Stimulated activated CD4-positive, alpha-beta T cell treated with anti-CD3 and anti-CD28 coated beads, Interleukin-4, amount 100 ng/mL, for 24 hours (primary cell): ENCODE measurements at places on chromosomes 2 and 18.
A peak's percentile ranks its signal among the peaks of the same experiment; 100 is the strongest.

GRCh38 chr2:11925295-11926066 lies 179.0 kb downstream of the LPIN1 start:
- no peak for DNase-seq

DNA sequence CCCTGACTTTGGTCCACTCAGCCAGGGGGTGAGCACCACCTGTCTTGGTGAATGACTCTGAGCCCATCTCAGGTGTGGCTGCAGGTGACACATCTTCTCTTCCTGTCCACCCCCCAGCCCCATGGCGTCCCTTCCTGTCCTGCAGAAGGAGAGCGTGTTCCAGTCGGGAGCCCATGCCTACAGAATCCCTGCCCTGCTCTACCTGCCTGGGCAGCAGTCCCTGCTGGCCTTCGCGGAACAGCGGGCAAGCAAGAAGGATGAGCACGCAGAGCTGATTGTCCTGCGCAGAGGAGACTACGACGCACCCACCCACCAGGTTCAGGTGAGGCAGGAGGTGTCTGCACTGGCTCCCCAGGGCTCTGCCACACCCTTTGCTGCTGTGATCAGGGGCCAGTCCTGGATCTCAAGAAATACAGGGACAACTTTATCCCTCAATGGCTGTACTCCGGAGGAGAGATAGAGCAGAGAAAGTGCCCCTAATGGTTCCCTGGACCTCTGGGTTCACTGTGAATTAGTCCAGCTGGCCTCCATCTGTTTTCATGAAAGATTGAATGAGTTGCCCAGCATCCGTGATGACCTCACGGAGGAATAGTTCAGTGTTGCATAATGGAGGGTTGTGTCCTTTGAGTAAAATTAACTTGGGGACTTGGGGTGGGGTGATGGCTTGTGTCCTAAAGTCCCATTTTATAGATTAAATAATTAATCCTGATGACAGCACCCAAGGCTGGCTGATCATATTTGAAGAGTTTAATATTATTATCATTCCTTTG lies at the start of gene NEU2:
Gene NEU2, plus strand, starts transcription at position 122 of the 770 bp plus-strand sequence. Its CDS starts 0 bp downstream, at position 122.
- no peak for DNase-seq

DNA sequence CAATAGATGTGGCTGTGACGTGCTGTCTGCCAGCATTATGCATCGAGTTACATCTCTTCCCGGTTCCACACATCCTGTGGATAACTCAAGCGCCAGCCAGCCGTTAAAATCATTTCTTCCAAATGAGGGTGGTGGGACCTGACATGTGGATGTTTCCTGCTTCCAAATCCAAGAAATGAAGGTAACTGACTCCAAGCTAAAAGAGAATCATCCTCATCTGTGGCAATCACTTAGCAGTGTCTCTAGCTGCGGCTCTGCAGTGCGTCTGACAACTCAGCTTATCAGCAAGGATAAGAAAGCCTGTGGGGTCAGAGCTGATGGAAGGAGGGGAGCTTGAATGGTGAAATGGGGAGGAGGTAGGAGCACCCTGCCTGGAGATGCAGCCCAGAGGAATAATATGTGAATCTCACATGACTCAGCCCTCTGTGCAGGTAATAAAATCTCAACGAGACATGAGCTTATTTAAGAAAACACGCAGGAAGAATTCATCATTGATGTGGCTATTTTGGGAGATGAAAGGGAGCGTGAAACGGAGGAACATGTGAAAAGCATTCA lies 382.2 kb upstream of the TRIB2 start:
- DNase-seq = no peak

DNA sequence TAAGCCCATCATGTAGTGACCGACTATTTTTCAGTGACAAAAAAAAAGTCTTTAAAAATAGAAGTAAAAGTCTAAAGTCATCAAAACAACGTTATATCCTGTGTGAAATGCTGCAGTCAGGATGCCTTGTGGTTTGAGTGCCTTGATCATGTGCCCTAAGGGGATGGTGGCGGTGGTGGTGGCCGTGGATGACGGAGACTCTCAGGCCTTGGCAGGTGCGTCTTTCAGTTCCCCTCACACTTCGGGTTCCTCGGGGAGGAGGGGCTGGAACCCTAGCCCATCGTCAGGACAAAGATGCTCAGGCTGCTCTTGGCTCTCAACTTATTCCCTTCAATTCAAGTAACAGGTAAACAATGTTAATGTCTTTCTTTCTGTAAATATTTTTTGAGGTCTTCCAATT lies at the start of gene CD28:
Gene CD28, plus strand, starts transcription at position 237 of the 400 bp plus-strand sequence. Its CDS starts 58 bp downstream, at position 295.
- peak; percentile 91 for DNase-seq

DNA sequence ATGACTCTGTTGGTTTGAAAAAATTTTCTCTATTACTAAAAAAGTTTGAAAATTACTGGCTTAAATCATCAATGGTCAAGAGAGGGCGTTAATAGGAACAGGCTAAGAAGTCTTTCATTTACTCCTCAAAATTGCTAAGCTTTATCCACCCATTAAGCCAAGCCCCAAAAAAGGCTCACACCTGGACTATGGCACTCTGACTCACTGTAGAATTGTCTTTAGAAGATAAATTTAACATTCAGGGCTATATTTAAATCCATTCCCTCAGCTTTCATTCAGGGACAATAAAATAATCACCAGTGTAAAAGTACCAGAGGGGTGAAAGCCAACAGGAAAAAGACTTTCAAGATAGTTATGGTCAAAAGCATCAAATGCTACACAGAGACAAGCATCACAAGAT lies 80.0 kb downstream of the SESTD1 start:
- DNase-seq = no peak

DNA sequence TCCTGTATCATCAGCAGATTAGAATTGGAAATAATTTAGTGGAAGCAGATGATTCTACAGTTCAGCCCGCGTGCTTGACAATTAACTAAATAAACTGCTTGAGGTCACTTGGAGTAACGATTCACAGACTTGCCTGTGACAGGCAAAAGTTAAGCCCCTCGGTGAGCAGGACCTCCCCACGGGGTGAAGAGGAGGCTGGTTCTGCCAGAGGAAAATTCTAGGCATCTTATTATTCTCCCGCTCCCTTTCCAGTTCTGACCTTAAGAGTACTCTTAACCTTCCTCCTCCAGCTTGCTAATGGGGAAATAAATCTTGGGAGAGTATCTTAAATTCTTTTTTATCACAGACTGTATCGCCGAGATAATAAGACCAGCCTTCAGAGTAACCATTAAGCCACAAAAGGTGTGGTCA lies 169.7 kb upstream of the SMAD2 start:
- no peak for DNase-seq

DNA sequence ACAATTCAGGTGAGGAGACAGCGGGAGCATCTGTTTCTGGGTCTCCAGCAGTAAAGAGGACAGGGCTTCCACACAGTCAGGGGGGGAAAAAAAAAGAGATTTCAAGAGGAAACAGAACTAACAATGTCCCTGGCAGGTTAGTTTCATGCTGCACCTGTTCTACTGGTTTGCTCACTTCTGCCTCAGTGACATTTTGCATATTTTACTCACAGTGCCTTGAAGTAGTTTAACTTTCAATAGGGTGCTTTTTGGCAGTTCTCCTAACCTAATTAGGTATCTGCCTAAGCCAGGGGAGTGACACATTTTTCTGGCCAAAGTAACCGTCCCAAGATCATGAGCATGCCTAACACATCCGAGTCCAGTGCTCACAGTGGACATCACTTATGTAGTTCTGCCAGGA lies 109.0 kb upstream of the ALK start:
- DNase-seq = no peak

DNA sequence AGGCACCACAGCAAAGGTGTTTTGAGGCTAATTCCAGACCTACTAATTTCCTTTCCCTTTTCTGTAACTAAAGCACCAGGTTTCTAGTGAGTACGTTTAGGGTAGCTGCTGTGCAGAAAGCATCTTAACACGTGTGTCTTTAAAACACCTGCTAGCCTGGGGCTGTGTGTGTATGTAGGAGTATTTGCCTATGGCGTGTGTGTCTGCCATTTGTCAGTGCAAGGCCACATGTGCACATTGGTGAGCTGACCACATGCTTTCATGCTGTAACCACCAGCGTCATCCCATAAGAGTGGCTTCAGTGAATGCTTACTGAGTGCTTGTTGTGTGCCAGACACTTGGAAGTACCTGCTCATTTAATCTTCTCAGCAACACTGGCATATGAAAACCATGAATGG lies 241.6 kb downstream of the SEPTIN10 start:
- DNase-seq = no peak

GRCh38 chr18:56085551-56085950 lies 497.6 kb upstream of the TCF4 start:
- DNase-seq = no peak

- DNase-seq = no peak
Measured at GRCh38 chr2:208847651-208848050, 441.1 kb downstream of the PTH2R start.

DNA sequence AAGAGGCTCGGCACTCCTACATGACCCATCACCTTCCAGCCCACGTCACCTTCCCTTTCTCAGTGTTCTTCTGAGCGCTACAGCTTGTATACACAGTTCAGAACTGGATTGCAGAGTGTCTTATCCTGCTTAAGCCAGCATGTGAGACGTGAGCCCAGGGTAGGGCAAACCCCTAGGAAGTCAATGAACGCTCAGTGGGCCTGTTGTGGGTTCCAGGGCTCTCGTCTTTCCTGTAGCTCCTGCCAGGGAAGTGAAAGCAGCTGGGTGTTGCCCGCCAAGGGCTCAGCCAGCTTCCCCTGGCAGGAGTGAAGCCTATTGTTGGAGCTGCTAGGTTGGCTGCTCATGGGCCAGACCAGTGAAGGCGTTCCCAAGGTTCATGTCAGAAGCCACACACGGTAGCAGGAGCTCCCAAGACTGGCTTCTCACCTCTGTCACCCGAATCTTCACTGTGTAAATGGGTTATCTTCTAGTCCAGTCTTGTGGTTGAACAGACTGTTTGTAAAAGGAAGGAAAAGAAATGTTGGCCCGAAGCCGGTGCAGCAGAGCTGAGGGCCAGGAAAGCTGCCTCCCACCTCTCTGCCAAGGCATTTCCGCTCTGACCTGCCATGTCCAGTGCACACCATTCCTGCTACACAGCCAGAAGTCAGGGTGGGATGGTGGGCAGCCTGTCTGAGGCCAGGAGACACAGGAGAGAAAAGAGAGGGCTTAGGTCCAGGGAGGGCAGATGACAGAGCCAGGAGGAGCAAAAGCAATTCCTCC lies 69.6 kb upstream of the RMDN2 start:
- DNase-seq = no peak

DNA sequence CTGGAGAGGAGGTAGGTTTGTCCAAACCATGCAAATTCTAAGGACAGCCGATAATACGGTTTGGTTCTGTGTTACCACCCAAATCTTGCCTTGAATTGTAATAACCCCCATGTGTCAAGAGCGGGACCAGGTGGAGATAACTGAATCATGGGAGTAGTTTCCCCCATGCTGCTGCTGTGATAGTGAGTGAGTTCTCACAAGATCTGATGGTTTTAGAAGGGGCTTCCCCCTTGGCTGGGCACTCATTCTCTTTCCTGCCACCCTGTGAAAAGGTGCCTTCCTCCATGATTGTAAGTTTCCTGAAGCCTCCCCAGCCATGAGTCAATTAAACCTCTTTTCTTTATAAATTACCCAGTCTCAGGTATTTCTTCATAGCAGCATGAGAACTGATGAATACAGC lies 295.2 kb downstream of the NBAS start:
- no peak for DNase-seq
